Left renal cortex interstitium (tissue), 4 donors: ENCODE measurements at places on chromosomes 3 and 15.

DNA sequence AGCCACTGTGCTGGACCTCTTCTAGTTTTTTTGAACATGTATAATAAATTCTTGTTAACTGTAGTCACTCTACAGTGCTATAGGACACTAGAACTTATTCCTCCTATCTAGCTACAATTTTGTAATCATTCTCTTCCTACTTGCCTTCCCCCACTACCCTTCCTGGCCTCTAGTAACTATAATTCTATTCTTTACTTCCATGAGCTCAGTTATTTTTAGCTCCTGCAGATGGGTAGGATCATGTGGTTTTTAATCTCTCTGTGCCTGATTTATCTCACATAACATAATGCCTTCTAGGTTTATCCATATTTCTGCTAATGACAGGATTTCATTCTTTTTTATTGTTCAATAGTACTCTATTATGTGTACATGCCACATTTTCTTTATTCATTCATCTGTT is 113.2 kb upstream of the FGF7 start:
- DNase-seq: no peak

- DNase-seq: no peak
These were observed 11.5 kb downstream of the CSK start for GRCh38 chr15:74793135-74794028.

DNA sequence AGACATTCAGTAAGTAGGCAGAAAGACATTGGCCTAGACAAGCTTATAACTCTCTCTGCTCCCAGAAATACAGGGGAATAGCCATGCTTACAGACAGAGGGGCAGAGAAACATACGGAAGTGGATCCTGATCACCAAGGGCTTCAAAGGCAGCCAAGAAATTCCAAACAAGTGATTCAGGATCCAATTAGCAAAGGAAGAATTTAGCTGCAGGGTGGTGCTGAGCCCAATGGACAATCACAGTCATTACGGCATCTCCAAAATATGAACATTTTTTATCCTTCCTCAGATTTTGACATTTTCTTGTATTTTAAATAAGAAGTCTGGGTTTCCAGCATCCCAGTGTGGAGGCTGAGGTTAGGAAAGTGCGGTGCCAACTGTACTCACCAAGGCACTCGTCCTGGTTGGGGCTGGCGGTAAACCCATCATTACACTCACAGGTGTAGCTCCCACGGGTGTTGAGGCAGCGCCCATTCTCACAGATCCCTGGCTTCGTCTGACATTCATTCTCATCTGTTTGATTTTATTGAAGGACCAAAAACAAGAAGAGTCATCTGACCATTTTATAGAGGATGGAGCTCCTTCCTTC is 96.8 kb downstream of the DUT start:
- no peak for DNase-seq

DNA sequence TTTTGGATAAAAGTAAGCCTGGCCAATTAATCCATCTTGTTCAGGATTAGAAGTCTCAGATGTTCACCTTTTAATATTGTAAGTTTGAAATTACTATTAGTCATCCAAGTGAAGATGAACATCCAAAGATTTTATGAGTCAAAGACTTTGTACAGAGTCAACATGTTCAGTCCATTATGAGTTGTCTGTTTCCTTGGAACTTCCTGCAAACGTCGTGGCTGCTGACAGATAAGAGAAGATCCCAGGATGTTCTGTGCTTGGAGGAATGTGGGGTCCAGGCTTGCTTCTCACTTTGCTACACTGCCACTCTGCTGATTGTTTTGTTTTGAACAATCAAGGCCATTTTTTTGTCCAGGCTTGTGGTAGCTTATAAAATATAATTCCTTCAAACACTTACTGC is 74.3 kb upstream of the SLCO2A1 start:
- no peak for DNase-seq

DNA sequence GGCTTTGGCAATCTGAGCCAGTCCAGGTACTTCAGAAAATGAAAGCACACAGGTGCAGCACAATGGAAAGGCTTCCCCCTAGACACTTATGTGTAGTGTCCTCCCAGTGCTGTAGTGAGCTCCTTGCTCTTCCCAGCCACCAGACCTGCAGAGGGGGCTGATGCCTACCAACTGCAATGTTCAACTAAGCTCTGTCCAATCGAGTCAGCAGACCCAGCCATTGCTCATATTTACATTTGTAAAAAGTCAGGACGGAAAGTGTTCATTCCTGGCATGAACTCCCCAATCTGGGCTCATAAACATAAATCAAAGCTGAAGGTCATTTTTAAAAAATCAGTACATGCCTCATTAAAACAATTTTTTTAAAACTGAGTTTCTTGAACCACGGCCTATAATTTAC is 73.0 kb downstream of the FOXP1 start:
- no peak for DNase-seq
